ENCODE measurements at places on chromosomes 7 and 10. TPM values are rescaled to one million over a fixed set of nuclear protein-coding genes. Genes with fewer than 3 reads are reported as not detected.

DNA sequence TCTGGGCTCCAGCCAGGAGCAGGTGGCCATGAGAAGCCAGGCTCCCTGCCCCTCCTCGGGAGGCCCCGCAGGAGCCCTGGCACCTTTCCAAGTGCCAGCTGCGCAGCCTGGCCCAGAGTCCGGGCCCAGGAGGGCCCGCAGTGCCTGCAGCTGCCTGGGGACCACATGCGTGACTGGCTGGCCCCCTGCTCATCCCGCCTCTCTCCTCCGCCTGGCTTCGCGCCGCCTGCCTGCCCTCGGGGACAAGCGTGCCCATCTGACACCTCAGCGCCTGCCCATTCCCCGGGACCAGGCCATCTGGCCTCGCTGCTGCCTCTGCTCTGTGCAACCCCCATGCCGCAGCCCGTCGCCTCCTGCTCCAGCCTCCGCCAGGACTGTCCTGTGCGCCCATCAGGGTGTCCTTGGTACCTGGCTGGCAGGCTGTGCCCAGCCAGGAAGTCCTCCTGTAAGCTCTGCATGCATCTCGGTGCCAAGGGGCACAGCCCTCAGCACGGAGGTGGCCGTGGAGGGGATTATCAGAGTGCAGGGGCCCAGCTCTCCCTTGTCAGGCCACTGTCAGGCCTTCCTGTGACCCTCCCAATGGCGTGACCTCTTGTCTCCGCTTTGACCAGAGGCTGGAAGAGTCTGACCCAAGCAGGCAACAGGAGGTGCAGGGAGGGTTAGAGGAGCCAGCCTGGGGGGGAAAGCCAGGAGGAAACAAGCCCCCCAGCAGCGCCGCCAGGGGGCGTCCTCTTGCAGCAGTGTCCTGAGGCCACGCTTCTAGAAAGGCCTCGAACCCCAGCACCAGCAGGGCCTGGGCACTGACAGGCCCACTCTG lies 50.5 kb downstream of the TMEM209 start:
- H3K36me3 ChIP-seq: no peaks in the 10 kb centered on the region
- peak overlapping the region; percentile 50 for H3K27ac ChIP-seq
- H3K4me1 ChIP-seq: peaks cover 26% of the 10 kb centered on the region
- no peak overlapping the region for H3K4me3 ChIP-seq
- DNase-seq: peak; percentile 78
- H3K27me3 ChIP-seq: no peaks in the 10 kb centered on the region

DNA sequence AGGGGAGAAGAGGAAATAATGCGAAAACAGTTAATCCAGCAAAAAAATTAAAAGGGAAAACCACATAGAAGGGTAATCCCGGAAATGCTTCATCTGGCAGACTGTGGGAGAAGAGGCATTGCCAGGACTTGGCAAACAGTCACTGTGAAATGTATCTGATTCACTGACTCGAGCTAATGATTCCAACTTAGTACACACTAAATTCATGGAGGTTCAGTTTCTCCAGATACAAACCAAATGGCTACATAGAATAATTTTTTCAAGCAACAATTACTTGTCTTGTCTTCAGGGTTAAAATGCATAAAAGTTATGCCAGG lies 36.4 kb downstream of the GDI2 start:
- H3K36me3 ChIP-seq: peaks cover 51% of the 10 kb centered on the region
- H3K4me1 ChIP-seq: peaks cover 19% of the 10 kb centered on the region
- no peak for DNase-seq

GRCh38 chr10:33410860-33411234 lies 76.4 kb upstream of the NRP1 start:
- H3K27me3 ChIP-seq: no peaks in the 10 kb centered on the region
- no peak for DNase-seq
- no peaks in the 10 kb centered on the region for H3K4me1 ChIP-seq
- H3K36me3 ChIP-seq: no peaks in the 10 kb centered on the region
- no peak overlapping the region for H3K4me3 ChIP-seq

The OR2F1 gene
- not detected for total RNA-seq

The ADO gene
- total RNA-seq: 15.8 TPM

Measured in stomach (tissue), 19 donors.